Fibroblast of lung (primary cell): ENCODE measurements at places on chromosomes 2 and 18.
A peak's percentile ranks its signal among the peaks of the same experiment; 100 is the strongest.

DNA sequence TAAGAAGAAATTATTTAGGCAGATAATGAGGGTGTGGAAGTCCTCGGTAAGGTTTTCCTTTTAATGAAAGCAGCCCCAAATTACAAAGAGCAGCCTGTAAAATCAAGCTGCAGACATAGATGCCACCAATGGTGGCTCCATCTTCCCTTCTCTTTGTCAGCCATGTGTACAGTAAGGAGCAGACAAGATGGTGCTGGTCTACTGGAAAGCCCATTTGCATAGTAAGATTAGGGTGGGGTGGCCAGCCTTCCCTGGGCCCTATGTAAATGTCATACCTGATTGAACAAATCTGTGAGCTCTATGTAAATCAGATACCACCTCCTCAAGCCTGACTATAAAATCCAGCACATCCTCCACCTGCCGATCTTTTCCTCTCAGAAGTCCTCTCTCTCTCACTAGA is 154.4 kb upstream of the SERTAD2 start:
- DNase-seq, result no peak

DNA sequence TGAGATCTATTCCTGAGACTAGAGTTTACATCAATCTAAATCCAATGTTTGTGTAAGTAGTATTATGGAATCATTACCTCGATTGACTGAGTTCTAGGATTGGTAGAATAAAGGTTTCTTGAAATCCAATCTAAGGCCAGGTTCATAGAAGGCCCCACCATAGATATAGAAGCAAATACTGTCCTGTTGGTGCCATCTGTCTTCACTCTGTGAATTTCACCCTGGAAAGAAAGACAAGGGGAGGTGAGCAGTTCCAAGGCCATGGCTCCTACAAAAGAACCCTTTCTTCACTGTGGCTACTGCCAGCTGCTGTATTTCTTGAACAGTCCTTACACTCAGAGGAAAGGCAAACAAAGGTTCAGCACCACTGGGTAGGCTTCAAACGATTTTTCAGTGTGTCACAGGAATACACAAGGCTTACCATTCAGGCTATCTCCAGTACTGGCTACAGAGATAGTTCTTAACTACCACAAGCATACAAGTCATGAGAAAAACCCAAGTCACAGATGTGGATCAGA is 137.0 kb downstream of the LRP2 start:
- DNase-seq, result no peak

- no peak for DNase-seq
Observed at GRCh38 chr2:157169889-157170288, 87.6 kb upstream of the GALNT5 start.

- no peak for DNase-seq
Observed at GRCh38 chr2:8121826-8122513, 559.9 kb upstream of the ID2 start.

DNA sequence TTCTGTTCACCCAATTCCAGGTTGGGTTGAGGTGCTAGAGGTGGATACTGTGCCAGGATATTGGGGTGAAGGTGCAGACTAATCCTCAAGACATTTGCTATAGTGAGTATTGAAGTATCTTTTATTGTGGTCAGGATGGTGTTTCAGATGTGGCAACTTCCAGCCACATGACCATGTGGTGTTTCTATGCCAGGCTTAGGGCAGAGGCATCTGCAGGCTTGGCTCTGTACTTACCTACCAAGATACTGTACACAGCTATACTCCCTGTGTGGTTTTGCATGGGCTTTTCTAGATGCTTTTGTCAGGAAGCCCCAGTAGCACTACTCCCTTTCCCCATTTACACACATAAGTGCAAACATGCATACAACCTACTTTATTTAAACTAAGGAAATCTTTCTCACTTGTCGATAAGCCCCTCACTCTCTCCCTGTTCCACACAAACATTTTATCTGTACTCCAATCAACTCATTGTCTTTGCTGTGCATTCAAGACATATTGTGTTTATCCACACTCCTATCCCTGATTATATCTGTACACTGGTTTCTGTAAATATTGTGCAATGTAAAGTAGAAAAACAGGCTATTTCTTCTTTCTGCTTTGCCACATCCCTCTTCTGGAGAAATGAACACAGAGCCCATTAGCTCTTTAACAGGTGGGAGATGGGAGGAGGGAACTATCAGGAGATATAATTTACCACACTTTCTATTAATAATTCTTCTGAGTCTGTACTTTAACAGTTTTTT is 12.3 kb downstream of the ARL6IP6 start:
- peak; percentile 25 for DNase-seq

DNA sequence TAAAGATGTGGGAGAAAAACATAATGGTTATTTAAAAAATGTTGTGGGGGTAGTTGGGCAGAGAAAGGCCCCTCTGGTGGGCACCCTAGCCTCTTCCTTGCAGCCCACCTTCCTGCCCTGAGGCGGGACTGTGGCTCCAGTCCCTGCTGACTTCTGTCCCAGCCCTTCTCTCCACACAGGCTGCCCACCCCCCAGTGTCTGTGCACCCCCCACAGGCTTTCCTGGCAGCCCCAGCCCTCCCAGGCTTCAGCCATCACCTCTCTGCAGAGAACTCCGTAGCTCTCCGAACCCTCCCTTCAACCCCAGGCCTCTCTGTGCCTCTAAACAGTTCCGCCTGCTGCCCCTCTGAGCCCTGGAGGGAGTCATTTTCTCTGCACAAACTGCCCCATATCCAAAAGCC is 75.4 kb downstream of the DYSF start:
- no peak for DNase-seq

GRCh38 chr2:7755879-7756278 is 838.7 kb downstream of the RNF144A start:
- no peak for DNase-seq

GRCh38 chr2:214293593-214293992 is 117.3 kb upstream of the VWC2L start:
- DNase-seq, result no peak

- DNase-seq, result peak; percentile 75
Observed at GRCh38 chr18:44229693-44230108, 451.0 kb upstream of the SETBP1 start.

- no peak for DNase-seq
Observed at GRCh38 chr2:69190743-69191404, 177.9 kb downstream of the ANTXR1 start.

- DNase-seq, result no peak
Observed at GRCh38 chr2:124810132-124810531, 785.0 kb downstream of the CNTNAP5 start.

- DNase-seq, result peak; percentile 41
Observed at GRCh38 chr2:229339618-229340017, 68.5 kb upstream of the PID1 start.

DNA sequence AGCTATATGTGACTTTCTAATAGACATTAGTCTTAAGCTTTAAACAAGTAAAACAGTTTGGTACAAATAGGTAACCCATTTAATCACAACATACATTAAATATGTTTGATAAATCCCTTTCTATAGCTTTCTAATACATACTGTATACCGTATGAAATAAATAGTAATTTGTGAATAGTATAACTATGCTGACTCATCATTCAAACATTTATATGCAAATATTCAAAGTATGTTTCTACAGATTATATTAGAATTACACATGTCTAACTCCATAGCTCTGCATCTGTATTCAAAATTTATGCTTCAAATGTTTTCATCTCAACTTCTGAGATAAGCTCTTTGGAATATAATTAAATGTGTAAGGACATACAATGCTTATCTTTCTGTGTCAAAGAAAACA is 142.7 kb upstream of the ZNF804A start:
- DNase-seq, result no peak

GRCh38 chr2:186697536-186697935 is 3.7 kb downstream of the FAM171B start:
- no peak for DNase-seq

DNA sequence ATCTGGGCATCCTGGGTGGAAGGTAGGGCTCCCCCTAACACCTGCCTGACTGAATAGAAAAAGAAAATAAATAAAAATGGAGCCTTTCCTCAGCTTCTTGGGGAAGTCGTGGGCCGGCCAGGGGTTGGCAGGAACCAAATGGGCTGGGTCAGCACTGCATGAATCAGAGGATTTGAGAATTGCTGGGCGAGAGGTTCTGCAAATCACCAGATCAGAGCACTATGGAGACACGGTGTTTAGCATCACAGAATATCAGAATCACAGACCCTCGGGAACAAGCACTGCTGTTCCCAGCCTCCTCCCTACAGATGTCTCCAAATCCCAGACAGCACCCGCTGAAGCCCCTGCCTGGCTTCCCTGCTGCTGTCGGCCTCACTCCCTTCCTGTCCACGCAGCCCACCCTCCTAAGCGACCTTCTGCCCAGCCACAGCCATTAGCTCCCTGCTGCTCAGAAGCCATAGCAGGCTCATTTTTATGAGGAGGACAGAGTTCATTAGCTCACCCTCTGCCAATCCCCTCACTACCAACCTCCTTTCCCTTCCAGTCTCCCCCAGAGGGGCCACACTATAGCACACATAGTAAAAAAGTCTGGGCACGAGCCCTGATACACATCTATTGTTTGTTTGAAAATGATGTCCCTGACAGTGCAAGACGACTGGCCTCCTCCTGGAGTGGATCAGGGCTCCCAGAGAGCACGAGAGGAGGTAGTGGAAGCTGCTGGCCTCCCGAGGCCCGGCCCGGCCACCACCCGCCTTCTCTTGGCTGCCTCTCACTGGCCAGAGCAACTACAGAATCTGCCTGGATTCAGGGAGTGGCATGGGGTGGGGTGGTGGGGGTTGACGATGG is 64.6 kb upstream of the TAF1B start:
- no peak for DNase-seq

DNA sequence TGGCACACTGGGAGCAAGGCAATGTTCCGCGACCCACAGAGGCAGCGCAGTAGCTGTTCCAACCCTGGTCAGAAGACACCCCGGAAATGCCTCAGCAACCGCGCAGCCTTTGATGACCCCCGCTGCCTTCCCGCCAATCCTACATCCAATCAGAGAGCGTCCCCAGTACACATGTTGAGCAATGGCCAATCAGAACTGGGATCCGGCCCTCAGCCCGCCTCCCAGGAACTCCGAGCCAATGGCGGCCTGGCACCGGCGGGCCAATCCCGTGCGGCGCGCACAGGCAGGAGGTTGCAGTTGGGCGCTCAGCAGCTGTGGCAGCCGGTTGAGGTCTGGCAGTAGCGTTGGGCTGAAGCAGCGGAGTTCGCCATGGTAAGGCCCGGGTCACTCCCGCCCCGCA is at the start of gene TUBA3D:
Gene TUBA3D, plus strand, starts transcription at position 289 of the 400 bp plus-strand sequence. Its CDS starts 81 bp downstream, at position 370.
- DNase-seq, result no peak

GRCh38 chr2:162197069-162197825 is 45.2 kb upstream of the GCG start:
- peak; percentile 85 for DNase-seq

GRCh38 chr18:9096007-9096371 is 6.5 kb upstream of the NDUFV2 start:
- no peak for DNase-seq

- DNase-seq, result peak; percentile 95
Observed at GRCh38 chr2:127086990-127087790, 19.8 kb downstream of the BIN1 start.

DNA sequence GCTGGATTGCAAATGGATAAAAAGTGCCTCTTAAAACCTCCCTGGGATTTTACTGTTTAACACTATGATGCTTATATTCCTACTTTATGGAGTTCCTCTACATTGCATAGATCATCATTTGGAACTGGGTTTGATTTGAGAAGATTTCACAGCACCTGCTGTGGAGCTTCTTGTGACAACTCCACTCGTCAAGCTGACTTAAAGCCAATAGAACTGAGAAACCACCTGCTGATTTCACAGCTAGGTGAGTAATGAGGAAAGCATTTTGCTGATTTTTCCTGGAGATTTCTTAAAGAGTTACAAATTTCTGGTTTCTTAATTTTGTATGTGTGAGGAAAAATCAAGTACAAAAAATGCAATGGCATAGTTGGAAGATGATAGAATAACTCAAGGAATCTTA is 739.1 kb upstream of the LRRTM1 start:
- no peak for DNase-seq

DNA sequence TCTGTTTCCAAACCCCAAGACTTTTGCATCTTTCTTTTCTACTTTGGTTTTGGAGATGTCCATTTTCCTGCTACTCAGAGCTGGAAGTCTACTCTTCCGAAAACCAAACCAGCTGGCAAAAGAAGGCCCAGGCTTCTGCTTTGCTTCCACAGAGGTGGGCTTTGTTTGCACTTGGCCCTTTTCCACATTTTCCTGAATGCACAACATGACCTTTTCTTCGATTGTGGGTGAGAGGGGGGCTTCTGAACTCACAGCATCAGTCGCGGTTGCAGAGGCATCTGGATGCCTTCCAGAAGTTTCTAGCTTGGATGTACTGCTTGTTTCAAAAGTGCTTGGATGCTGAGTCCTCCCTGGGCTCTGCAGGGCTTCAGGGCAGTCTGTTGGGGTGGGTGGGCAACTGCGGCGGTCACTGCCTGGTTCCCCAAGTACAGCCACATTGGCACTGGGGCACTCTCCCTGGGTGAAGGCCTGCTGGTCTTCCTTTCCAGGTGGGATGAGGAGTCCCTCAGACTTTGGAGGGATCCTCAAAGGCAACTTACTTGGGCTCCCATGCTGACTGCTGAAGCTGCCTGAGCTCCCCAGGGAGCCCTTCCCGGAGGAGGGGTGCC is 112.3 kb upstream of the LYPD1 start:
- DNase-seq, result no peak

DNA sequence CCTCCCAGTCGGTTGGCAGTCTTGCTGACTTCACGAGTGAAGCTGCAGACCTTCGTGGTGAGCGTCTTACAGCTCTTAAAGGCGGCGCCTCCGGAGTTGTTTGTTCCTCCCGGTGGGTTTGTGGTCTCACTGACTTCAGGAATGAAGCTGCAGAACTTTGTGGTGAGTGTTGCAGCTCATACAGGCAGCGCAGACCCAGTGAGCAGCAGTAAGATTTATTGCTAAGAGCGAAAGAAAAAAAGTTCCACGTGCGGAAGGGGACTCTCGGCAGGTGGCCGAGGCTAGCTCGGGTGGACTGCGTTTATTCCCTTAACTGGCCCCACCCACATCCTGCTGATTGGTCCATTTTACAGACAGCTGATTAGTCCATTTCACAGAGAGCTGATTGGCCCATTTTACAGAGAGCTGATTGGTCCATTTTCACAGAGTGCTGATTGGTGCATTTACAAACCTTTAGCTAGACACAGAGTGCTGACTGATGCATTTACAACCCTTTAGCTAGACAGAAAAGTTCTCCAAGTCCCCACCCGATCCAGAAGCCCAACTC is 240.3 kb downstream of the LRATD1 start:
- DNase-seq, result no peak

DNA sequence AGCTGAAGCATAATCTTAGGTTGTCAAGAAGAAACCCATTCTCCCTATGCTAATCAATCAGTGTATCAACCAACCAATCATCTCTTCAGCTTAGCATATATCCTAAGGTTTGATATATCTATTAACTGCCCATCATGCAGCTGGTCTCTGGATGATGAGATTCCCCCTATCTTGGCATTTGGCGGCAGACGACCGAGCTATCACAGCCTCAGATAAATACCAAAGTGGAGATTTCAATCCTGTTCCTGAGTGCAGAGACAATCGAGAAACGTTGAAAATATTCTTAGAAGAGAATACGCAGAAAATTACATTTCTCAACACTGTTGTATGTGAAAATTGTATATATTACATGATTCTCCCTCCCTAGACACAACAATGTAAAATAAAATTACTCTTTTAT is 259.0 kb upstream of the SIX3 start:
- no peak for DNase-seq

GRCh38 chr2:193556766-193557470 is 1362.2 kb upstream of the TMEFF2 start:
- peak; percentile 76 for DNase-seq
